ENCODE measurements at places on chromosomes 11 and 22.

- DNase-seq = no peak
Observed at GRCh38 chr11:26608507-26609146, 36.6 kb upstream of the MUC15 start.

DNA sequence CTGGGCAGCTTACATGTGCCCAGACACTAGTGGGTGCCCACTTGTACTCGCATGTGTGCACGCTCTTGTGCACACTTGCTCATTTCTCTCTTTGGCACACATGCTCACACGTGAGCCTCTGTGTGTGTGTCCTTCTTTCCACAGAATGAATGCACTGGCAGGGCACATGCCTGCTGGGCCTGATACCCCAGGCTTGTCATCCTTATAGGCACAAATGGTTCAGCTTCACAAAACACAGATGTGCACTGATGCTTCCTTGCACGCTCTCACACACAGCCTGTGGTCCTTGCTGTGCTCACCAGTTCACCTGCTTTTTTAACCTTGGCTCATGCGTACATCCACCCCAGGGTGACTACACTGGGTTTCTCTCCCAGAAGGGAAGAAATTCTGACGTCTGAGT, 174.8 kb downstream of the BUD13 start:
- no peak for DNase-seq

DNA sequence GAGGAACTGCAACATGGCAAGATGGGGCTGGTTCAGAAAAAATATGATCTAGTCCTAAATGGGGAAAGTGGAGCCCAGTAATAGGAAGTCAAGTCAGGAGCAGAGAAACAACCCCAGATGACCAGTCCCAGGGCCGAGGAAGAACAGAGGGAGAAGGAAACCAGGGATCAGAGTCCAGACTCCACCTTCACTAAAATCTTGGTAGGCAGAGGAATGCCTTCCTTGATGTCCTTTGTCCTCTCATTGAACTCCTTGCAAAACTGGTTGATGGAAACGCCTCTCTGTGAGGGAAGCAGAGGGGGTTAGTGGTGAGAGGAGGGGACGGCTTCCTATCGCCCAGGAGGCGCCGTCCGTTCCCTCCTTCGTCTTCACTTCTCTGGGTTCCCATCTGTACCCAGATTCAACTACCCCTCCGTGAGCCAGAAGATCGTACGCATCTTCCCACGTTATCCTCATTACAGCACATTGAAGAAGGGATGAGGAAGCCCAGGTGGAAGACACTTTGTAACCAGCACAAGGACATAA, 607 bp downstream of the MRPL11 start:
- no peak for DNase-seq

GRCh38 chr22:40651057-40651456, 14.5 kb upstream of the MRTFA start:
- no peak for DNase-seq

GRCh38 chr22:40444178-40444831, 73.9 kb downstream of the SGSM3 start:
- DNase-seq = no peak

GRCh38 chr11:103936059-103936458, 100.4 kb upstream of the DDI1 start:
- no peak for DNase-seq

DNA sequence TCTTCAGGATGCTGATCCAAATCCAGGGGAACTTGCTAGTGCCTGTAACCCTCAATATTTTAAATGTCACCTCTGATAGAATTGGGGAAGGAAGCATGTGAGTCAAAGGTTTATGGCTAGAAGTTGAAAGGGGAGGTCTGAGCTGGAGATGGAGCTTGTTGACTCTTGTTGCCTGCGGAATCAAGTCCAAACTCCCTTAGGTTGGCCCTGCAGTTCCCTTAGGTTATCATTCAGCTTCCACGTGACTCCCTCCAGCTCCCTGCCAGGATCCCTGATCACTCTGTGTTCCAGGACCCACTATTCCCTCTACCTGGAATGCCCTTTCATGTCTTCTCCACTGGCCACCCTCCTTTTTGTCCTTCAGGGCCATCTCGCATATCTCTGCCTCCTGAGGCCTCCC, 26.2 kb upstream of the LIPT2 start:
- DNase-seq = no peak

DNA sequence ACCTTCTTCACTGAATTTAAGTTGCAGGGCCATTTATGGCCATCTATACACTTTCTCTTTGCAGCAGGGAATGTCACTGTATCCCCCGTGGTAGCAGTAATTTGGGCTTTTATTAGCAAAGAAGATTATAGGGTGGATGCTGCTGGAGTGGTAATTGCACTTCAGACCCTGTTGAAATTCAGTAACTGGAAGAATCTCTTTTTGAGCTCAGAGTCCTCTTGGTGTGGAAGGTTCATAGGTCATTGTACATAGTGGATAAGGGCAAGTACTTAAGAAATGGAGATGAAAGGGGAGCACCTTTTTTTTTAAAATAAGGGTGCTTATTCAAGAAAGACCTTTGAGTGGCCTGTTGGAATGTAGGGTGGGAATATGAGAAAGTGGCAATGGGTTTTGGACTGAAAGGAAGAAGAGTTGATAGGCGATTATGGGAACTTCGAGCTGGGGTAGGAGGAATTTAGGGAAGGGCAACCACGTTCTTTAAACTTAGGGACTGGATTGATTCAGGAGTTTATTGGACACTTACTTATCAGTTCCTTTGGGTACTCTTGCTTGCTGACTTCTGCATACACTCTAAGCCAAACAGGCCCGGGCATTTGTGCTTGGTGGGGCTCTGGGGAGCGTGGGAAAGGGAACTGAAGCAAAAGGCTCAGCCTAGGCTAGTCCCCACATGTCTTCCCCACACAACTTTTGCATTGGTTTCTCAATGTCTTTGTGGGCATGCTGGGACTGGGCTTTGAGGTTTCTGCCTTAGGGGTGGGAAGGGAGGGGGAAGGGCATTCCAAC, 26.5 kb downstream of the CTNND1 start:
- no peak for DNase-seq

DNA sequence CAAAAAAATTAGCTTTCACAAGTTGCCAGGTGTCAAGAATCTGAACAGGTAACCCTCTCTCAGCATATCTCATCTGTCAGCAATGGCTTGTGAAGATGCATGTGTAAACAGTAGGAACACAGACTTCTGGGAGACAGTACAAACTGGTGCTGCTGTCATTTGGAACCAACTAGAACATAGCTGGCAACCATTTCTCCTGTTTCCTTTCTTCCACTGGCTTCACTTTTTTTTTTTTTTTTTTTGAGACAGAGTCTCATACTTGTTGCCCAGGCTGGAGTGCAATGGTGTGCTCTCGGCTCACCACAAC, 2.1 kb upstream of the PIK3C2A start:
- DNase-seq = no peak

DNA sequence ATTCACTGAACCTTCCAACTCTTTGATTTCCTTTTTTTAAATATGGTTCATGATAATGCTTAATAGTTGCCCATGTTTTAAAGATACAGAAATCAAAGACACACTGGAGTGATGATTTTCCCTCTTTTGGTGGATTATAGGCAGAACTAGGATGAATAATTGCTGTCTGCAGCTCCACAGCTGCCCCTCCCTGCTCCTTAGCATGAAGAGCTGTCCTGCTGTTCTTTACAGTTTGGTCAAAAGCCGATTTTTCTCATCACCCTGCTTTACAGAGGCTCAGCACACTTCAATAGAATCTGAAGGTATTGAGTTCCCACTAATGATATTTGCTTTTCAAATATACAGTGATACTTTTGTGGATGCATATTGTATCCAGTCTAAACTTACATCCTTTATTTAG, 202.6 kb downstream of the AASDHPPT start:
- DNase-seq = no peak

DNA sequence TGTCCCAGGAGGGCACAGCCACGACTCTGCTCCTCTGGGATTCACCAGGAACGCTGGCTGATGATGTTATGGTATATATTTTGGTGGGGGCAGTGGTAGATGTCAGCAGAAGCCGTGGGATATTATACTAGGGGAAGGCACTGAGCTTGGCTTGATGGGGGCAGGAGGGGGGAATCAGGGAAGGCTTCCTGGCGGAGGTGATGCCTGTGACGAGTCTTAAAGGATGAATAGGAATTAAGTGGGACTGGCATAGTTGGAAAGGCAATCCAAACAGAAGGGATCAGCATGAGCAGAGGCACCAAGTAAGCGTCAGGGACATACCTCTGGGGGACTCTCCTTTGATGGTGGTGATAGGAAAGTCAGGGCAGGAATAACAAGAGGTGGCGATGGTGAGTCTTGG, 47.6 kb downstream of the TP53I11 start:
- DNase-seq = no peak

DNA sequence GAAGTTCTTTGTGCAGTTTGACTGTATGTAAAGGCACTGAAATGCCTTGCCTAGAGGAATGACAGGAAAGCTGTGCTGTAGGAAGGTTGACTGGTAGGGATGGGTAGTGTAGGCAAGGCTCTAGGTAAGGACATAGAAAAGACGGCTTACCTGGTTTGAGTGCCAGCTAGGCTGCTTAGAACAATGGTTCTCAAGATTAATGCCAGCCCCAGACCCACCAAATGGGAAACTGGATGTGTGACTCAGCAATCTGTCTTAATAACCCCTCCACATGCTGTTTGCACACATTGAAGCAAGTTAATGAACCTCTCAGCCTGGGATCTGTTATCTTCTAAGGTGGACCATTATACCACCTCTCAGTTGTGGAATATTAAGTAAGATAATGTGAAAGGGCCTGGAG, 3.7 kb downstream of the RPS3 start:
- DNase-seq = no peak

- DNase-seq = no peak
Observed at GRCh38 chr11:47202576-47202975, 12.2 kb upstream of the DDB2 start.

DNA sequence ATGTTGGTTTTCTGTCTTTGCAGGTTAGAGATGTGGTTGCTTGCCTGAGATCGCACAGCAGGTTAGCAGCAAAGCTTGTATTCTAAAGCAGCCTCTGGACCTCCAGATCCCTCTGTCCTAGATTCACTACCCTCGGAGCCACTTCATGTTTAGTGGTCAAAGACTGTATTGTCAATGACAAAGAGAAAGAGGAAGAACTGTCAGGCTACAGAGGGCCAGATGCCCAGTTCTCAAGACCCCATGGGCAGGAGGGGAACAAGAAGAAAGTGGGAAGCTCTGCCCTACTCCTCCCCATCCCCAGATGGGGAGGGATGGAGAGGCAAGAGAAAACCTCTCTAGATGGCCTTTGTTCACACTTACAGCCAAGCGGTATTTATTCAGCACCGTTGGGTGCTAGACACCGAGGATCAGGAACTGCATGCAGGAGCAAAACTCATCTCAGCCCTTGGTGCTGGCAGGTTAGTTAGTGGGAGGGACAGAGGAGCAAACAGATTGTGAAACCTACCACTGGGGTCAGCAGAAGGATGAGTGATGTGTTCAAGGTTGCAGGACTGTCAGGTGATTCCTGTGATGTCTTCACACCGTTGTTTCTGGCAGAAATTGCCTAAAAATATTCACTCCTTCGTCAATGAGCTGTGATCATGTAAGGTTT, 38.3 kb upstream of the PTPRJ start:
- DNase-seq = no peak

- DNase-seq = no peak
Observed at GRCh38 chr22:49956418-49956770, 4.2 kb upstream of the PIM3 start.

DNA sequence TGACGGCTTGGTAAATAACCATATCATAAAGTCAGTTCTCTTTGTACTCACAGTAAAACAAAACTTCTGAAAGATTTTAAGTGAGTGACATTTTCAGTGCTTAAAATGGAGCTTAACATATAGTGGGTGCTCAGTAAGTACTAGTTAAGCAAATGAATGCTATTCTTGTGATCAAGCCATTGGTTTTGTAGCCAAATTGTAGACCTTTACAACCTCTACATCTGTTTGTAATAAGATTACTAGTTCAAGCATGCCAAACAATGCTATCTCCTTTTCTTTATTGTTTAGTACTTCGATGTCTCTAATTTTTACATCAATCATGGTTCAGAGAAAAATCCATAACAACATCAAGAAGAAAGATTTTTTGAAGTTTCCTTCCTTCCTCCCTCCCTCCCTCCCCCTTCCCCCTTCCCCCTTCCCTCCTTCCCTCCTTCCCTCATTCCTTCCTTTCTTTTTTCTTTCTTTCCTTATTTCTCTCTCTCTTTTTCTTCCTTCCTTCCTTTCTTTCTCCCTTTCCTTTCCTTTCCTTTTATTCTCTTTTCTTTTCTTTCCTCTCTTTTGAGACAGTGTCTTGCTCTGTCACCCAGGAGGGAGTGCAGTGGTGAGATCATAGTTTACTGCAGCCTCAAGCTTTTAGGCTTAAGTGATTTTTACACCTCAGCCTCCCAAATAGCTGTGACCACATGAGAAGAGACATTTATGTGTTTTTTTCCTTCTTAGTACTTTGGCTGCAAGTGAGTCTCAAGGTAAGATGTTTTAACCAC, 5.7 kb upstream of the OR51B4 start:
- no peak for DNase-seq
